ENCODE measurements at places on chromosomes 11 and 22.

- no peak for DNase-seq
These were observed 3.6 kb downstream of the ARHGAP8 start for GRCh38 chr22:44755956-44756361.

DNA sequence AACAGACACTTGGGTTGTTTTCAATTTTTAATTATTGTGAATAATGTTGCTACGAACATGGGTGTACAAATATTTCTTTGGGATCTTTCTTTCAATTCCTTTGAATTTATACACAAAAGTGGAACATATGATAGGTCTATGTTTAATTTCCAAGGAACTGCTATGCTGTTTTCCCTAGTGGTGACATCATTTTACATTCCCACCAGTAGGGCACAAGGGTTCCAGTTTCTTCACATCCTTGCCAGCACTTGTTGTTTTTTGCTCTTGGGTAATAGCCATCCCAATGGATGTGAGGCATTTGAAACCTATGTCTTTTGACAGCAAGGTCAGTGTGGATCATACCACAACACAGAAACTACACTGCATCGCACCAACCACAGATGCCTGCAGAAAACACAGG, 41.8 kb upstream of the SCN3B start:
- DNase-seq, result no peak

- DNase-seq, result no peak
These were observed 2.9 kb downstream of the DSCAML1 start for GRCh38 chr11:117794135-117794534.

DNA sequence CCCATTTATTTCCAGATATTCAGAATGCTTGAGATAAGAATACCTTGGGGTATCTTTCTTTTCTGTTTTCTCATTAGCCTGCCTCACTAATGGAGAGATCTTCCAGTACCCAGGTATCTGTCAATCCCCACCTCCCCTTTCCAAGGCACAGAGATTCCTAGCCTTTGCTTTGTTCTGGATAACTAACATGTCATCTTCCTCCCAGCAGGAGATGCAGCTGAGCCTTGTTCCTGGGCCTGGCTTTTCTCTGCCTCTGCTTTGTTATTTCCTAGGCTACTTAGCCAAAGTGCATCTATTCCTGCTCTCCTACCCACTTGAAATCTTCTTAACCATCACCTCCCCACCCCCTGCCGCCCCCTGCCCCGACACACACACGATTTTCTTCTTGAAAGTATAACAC, 297.1 kb downstream of the NELL1 start:
- DNase-seq, result no peak

DNA sequence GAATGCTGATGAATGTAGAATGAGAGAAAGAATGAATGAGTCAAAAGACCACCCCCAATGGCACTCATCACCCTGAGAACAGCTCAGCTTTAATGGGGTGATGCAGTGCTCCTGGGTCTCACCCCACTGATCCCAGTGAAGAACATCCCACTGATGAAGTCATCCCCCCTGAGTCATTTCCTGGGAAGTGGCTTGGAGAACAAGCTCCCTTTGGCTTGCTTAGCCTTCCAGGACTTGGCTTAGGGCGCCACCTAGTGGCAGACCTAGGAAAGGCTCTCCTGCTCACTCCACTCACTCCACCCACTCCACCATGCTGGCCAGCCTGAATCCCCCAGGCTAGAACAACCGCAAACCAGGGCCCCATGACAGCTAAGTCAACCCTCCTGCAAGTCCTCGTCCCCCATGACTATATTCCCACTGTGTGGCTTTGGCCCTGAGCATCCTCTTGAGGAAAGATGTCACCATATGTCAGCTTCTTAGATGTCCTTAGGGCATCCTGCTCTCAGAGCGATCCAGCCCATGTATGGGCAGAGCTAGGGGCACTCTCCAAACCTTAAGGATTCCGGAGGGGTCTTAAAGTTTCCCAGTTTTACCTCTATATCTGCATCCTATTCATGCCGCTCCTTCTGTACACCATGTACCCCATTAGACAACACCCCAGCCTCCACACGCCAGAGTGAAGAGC, 17.8 kb upstream of the TMPRSS13 start:
- peak; percentile 65 for DNase-seq

- no peak for DNase-seq
These were observed 38.9 kb downstream of the FZD4 start for GRCh38 chr11:86916330-86916729.

DNA sequence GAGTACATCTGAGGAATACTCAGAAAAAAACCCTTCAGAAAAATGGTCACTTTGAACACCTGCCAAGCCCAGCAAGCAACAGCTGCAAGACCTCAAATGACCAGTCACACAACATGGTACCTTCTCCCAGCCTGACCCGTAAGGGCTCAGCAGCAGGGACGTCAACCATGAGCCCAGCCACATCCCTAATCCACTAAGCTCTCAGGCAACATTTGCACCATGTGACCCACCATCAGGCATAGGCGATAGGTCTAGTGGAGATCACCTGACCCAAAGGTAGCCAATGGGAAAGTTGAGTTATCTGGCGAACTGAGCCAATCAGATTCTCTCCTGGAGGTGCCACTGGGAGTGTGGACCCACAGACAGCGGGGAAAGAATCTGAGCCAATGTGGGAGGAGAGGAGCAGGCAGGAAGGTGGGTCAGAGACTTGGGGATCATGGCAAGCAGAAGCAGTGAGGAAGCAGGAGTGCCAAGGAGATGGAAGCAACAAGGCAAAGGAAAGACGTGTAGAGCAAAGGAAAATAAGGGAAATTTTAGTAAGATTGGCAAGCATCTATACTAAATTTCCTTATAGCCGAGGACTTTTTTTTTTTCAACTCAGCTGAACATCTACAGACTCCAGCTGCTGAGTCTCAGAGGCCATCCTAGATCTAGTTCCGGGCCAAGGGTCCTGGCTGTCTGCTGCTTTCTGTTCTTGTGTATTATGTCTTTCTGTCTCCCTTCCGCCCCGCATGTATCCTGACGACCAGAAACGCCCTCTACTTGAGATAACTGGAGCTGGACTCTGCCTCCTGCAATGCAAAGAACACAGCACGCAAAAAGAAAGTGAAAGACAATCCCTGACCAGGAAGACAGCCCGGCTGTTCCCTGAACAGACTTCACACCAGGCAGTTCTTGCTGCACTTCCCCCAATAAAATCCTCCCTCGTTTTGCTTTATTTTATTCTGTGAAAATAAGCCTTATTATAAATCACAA, 11.0 kb upstream of the PLAAT2 start:
- DNase-seq, result no peak

DNA sequence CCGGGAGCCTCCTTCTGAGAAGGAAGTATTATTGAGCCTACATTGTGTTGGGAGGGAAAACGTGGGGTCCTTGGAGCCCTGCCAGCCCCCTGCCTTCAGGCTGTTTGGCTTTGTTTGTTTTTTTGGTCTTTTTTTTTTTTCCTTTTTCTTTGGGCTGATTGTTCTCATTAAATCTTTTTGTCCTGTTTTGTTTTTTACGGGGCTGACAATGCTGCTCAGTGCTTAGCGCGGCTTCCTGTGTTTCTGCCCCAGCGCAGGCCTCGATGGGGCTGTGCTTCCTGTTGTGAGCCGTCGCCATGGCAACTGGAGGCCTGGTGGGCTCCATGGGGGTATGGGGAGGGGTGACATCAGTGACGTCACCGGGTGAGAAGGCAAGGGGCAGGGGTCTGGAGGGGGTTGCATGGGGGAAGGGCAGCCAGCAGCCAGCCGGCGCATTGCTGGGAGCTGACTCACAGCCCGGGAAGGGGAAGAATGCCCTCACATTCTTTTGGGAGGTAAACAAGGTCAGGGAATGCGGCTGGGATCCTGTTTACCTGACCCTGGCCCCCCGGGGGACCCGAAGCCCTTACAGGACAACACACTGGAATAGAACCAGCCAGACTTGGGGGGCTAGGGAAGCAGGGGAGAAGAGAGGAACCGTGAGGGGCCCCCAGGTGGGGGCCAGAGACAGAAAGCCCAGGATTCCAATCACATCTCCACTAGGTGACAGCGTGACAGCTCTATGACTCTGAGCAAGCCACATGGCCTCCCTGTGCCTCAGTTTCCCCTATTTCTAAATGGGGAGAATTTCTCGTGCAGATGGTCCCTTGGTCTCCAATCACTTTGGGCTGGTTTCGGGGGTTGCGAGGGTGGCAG, 22.2 kb upstream of the CBX7 start:
- peak; percentile 55 for DNase-seq

DNA sequence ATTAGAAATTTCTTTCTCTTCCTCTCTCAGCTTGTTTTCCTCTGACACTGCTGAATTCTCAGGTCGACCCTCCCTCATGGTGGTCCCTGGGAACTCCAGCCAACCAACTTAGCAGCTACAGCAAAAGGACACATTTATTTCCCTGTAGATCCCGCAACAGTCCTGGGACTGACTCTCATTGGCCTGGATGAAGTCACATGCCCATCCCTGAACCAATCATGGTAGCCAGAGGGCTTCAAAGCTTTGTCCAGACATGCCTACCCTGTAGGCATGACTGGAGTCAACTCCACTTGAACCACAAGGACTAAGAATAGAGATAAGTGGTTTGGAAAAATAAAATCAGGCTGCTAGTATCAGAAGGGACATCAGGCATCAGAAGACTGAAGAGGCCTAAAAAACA, 84.6 kb upstream of the LRRC55 start:
- no peak for DNase-seq
